ENCODE measurements at places on chromosomes 13 and 19.

- no peak for DNase-seq
Measured at GRCh38 chr13:114179087-114179658, at the start of gene CFAP97D2. Gene CFAP97D2, plus strand, starts transcription at chr13:114179257. Its CDS starts 74 bp downstream, at chr13:114179331.

DNA sequence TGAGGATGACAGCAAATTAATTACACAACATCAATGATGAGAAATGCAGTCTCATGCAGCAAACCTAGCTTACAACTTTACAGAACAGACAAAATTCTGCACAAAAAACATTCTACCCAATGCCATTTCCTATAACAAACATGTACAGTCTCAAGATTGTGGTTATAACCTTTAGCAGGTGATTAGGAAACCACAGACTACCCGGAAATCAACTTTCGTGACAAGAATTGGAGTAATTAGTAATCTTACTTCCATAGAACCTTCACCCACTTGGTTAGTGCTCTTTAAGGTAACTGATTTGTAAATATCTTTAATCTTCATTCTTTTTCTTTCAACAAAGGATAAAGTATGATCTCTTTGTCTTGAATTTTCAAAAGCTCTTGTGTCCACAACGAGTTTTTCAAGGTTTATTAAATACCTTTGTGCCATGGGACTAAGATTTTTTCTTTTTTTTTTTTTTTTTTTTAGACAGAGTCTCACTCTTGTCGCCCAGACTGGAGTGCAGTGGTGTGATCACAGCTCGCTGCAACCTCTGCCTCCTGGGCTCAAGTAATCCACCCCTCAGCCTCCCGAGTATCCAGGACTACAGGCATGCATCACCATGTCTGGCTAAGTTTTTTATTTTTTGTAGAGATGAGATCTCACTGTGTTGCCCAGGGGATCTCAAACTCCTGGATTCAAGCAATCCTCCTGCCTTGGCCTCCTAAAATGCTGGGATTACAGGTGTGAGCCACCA, 78.8 kb downstream of the MAP4K1 start:
- no peak for DNase-seq

DNA sequence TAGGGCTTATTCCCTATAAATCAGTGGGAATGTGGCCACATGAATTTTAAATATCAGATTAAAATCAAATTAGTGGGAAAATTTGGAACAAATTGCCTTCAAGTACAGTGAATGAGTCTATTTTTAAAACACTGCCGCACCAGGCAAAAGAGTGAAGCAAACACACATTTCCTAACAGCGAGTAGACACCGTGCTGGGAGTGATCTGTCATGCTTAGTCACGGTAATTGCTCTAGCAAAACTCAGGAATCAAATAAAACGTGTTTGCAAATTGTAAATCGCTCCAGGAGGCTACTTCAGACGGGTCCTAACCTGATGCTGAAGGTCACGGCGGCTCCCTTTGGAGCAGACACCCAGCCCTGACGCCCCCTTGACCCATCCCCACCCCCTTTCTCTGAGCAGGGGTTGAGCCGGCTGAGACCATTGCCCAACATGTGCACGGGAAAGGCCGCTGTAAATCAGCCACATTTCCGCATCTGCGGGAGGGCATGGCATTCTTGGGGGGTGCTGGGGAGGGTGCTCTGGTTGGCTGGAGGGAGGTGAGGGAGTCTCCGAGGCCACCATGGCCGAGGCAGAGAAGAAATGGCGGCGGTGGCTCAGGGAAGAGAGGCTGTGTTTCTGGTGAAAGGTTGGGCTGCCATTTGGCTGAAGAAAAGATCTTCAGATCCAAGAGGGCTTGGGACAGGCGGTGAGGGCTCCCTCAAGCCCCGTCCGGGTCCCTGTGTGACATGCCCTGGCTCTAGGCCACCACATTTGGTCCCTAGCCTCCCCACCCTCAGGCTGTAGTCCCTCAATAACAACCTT, 8.9 kb downstream of the CEBPA start:
- peak; percentile 49 for DNase-seq

DNA sequence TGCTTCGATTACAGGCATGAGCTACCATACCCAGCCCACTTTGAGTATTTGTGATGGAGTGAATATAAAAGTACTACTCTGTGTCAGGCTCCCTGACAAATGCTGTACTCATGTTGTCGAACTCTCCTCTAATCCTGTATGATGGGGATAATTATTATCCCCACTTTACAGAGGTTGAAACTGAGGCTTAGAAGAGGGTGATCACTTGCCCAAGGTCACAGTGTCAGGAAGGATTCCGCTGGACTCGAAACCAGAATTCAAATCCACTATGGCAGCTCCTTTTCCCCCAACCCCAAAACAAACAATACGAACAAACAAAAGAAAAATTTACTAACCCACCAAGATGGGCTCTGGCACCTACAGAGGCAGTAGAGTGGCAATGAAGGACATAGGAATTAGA, 1.7 kb upstream of the PPP5C start:
- no peak for DNase-seq

DNA sequence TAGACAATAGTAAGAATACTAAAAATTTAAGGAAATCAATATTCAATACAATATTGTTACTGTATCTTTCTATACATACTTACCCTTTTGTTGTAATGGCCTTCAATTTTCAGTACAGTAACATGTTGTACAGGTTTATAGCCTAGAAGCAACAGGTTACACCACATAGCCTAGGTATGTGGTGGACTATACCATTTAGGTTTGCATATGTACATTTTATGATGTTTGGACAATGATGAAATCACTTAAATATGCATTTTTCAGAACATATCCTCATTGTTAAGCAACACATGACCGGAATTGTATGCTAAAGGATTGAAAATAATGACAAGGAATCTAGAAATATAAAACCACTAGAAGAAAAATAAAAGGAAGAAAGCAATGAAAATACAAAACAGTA, 611.4 kb downstream of the DACH1 start:
- DNase-seq = no peak

- no peak for DNase-seq
Measured at GRCh38 chr13:94009701-94010100, 469.8 kb downstream of the DCT start.

DNA sequence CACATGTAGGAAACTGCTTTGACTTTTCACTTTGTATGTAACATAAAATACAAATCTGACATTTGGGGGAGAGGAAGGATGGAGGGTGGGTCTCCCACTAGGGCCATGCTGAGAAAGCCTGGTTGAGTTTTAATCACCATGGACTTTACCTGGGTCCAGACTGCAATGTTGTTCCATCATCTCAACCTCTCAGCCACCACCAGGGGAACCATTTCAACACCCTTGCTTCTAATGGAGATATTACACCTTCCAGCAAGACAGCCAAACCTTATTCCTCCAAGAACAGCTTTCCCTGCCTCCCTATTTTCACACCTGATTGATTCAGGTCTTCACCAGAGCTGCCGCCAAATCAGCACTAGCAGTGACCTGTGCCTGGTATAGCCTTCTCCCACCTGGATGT, 56.0 kb downstream of the ZAR1L start:
- no peak for DNase-seq

GRCh38 chr13:36166046-36166445, 34.9 kb upstream of the DCLK1 start:
- DNase-seq = no peak

DNA sequence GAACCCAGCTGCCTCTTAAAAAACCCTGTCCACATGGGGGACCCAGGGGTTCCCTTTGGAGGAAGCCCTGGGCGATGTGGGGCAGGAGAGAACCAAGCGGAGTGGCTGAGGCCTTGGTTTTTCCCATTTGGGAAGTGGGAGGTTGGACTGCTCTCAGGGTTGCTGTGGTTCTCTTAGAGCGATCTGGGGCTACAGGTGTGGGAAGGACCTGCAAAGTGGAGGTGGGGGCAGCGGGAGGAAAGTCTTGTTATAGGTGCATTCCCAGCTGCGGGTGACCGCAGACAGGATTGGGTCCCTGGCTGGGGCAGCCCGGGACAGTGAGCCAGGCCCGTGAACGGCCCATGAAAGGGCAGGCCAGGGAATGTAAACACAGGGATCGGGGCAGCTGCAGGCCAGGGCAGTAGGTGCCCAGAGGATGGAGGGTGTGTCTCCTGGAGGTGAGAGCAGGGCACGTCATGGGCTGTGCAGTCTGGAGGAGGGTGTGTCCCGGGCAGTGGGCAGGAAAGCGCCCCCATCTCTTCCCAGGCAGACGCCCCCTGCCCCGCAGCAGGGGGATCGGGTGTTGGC, 814 bp downstream of the SLC25A23 start:
- DNase-seq = no peak

- DNase-seq = no peak
Measured at GRCh38 chr19:15321739-15322138, 10.6 kb downstream of the BRD4 start.

GRCh38 chr19:36183245-36183628, 31.0 kb upstream of the COX7A1 start:
- DNase-seq = no peak

DNA sequence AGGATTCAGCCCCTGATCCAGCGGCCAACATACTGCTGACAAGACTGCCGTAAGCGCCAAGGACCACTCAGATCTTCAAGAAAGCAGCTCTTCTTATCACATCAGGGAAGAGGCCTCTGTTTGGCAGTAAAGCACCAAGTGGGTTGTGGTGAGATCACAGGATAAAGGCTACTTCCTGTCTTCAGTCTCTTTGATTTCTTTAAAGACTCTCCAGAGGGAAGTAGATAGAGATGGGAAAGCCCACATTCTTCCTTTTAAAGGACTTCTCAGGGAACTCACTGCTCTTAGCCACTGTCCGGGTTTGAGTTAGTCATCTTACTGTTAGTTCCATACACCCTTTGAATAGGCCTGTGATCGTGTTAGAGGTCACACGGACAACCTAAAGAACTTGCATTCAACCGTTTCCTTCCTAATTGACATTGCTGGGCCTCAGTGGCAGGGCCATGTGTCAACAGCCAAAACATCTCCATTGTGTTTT, 47.2 kb upstream of the POMP start:
- no peak for DNase-seq

DNA sequence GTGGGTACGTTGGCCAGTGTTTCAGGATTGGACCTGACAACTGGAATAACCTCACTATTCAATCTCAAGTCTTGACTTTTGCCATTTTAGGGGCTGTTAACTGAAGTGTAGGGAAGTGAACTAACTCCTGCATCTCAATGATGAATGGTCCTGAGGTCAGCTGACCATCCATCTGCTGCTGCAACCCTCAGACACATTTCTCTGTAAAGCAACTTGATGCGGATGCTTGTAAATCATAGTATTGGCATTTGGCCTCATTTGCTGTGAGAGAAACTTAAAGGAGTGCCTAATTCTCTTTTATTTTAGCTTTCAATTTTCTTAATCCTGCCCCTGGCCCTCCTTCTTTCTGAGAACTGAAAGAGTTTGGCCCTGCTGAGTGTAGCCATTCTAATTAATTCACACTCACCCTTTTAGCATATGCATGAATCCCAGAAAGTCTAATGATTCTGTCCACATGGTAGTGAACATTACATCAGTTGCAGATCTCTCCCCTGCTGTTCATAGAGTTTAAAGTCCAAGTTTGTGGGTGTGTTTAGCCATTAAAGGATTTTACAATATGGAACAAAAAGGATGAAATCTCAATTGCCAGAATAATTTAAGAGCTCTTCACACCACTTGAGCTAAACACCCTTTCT, 1531.4 kb upstream of the SLC10A2 start:
- DNase-seq = no peak

GRCh38 chr19:32649751-32650150, 25.2 kb downstream of the ANKRD27 start:
- no peak for DNase-seq

DNA sequence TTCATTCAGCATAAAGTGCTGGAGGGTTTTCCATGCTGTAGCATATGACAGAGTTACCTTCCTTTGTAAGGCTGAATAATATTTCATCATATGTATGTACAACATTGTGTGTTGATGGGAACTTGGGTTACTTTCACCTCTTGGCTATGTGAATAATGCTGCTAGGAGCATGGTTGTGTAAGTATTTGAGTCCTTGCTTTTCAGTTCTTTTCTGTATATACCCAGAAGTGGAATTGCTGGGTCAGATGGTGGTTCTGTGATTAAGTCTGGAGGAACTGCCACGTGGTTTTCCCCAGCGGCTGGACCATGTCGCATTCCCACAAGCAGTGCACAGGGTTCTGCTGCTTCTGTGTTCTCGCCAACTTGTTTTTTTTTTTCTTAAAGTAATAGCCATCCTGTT, 101.2 kb upstream of the TEX29 start:
- DNase-seq = no peak

DNA sequence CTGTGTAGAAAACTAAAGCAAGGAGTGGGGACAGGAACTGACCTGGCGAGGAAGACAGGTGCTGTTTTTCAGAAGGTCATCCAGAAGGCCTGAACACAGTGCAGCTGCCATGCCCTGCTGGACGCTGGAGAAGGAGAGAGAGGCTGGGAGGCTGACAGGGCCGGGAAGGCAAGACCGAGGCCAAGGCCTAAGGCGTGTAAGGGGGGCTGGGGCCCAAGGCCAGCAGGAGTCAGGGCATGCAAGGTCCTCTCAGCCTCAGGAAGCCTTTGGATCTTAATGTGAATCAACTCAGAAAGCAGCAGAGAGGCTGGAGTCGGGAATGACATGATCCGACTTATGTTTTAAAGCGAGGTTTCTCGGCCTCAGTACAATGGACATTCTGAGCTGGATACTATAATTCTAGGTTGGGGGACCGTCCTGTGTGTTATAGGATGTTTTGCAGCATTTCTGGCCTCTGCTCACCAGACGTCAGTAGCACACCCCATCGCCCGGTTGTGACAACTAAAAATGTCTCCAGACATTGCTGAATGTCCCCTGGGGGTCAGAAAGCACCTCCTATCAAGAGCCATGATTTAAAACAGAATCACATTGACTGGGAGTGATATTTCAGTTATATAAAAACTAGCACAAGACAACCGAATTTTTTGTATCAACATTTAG, 530.4 kb downstream of the MYO16 start:
- no peak for DNase-seq

DNA sequence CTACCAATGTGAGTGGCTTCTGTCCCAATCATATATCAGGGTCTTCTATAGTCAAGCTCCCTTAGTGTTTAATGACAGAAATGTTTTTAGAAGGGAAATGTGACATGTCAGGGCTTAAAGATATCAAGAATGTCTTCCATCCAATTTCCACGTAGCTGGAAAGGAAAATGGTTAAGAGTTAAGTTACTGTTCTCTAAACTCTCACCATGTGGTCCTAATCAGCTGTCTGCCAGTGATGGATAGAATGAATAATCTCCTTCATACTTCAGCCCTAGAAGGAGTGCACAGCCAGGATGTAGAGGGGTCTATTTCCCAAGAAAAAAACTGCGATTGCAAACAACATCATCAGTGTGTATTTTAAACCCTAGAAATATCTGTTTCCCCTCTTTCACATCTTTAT, 36.3 kb downstream of the FLT1 start:
- DNase-seq = no peak

DNA sequence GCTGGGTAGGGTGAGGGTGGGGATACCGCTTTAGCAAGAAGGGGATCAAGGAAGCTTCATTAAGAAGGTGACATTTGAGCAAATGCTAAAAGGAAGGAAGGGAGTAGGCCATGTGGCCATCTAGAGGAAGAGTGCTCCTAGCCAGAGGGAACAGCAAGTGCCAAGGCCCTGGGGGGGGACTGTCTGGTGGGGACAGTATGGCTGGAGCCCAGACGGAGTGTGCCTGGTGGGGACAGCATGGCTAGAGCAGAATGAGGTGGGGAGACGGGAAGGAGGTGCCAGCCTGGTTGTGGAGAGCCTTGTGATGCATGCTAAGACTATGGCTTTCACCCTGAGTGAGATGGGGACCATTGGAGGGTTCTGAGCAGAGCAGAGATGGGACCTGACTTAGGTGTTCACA, 2.1 kb upstream of the TGFB1 start:
- DNase-seq = no peak

Measured in erythroblast (primary cell).